ENCODE measurements at places on chromosomes 2 and 18. TPM values are rescaled to one million over a fixed set of nuclear protein-coding genes. Genes with fewer than 3 reads are reported as not detected.
A peak's percentile ranks its signal among the peaks of the same experiment; 100 is the strongest.

DNA sequence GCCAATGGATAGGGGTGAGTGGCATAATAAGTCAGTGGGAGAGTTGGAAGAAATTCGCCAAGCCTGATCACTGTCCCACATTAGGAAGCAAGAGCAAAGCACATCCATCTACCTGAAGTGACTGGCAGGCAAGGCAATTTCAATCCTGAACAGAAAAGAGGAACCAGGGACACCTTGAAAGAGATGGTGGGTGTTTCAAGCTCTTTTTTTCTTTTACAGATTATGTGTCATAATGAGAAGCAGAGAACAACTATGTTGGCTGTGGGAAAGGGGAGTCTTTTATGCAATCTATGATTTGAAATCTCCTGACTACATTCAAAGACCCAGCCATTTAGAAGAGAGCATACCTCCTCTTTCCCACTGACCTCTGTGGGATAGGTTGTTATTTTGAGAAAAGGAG lies 63.5 kb downstream of the TGIF1 start:
- DNase-seq = no peak

- no peak for DNase-seq
These were observed 56.3 kb upstream of the MAPRE3 start for GRCh38 chr2:26913999-26914658.

DNA sequence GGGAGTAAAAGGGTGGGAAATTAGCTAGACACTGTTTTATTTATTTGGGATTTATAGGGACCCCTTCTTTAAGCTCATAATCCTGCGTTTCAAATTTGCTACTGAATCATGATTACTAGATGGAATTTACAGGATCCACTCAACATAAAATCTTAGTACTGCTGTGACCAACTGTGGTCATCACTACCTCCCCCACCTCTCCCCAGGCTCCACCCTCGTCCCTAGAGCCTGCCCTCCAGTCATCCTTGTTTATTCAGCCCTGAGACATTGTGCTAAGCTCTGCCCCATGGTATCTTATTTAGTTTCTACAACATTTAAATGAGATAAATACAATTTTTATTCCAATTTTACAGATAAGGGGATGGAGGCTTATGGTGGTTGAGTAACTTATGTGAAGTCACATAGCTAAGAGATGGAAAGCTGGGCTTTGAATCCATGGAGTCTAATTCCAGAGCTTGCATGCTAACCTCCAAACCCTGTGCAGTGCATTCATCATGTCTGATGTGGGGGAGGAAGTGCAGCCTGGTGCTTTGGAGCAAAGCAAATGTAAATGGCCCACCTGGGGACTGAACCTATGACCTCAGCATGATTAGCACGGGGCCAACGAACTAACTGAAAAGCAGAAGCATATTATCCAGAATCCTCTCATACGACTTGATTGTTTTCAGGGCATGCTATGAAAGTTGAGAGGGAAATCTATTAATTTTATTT lies 502.4 kb downstream of the TMEM182 start:
- DNase-seq = no peak

DNA sequence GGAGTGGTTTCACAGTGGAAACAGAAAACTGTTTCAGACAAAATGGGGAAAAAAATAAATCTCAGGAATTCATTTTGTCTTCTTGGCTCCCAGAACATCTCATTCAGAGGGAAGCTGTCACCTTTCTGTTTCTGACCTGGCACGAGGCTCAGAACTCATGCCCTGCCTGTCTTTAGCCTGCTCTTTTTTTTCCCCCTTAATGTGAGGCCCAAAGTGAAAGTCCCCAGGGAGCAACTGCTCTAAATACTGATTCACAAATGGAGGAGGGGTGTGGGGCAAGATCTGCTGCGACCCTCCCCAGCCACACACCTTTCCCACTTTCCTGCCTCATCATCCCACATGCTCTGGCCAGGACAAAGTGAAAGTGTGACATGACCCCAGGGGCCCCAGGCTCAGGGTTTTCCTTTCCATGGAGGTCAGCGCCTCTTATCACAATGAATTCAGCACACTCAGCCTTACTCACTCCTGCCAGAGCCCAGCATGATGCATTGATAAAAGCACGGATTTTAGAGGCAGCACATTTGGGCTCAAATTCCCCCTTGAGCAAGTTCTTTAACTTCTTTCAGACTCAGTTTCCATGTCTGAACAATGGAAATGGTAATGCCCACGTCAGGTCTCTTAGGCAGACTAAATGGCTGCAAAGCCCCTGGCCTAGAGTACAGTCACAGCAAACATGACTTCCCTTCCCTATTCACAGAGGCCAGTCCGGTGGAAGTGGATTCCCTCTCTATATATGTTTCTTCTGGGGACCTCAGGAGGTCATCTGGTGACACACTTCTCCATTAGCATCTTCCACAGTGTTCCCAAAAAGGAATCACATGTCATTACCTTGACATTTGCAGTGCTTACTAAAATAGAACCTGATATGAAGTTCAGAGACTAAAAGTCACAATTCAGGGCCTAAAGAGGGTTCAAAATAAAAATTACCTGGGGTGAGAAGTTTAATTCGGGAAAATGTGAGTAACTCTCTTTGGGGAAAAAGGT lies 55.3 kb upstream of the TMEM163 start:
- DNase-seq = no peak

- DNase-seq = no peak
These were observed 294.9 kb downstream of the CELF4 start for GRCh38 chr18:37270666-37271052.

DNA sequence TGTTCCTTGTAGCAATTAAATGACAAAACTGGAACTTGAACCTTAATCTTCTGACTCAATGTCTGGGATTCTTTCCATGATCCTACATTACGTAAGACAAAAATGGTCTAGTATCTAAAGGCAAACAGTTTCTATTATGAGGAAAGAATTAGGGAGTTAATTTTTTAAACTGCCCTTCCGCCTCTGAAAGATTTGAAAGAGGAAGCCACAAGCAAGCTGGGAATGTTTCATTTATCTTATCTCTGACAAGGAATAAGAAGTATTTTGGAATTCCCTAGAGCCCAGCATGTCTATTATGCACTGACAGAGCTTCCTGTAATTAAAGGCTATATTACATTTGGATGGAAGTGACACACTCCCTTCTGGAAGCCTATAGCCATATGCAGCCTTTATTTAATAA lies 558.8 kb upstream of the CDH2 start:
- DNase-seq = peak; percentile 7

GRCh38 chr2:221553333-221553732 lies 18.8 kb downstream of the EPHA4 start:
- no peak for DNase-seq

DNA sequence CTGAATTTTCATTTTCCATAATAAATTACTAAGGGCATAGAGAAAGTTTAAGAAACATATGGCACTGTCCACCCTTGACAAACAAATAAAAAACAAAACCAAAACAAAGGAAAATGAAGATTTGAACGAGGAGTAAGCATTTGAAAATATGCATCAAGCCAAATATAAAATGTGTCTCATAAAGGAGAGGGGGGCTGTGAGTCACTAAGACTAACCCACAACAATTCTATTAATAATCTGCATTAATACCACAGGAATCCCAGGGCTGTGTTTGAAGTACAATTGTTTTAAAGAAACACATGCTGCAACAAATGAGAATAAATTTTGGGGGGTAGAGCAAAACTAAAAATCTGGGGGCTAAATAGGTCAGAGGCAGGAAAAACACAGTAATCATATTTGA lies 53.8 kb upstream of the STK17B start:
- no peak for DNase-seq

DNA sequence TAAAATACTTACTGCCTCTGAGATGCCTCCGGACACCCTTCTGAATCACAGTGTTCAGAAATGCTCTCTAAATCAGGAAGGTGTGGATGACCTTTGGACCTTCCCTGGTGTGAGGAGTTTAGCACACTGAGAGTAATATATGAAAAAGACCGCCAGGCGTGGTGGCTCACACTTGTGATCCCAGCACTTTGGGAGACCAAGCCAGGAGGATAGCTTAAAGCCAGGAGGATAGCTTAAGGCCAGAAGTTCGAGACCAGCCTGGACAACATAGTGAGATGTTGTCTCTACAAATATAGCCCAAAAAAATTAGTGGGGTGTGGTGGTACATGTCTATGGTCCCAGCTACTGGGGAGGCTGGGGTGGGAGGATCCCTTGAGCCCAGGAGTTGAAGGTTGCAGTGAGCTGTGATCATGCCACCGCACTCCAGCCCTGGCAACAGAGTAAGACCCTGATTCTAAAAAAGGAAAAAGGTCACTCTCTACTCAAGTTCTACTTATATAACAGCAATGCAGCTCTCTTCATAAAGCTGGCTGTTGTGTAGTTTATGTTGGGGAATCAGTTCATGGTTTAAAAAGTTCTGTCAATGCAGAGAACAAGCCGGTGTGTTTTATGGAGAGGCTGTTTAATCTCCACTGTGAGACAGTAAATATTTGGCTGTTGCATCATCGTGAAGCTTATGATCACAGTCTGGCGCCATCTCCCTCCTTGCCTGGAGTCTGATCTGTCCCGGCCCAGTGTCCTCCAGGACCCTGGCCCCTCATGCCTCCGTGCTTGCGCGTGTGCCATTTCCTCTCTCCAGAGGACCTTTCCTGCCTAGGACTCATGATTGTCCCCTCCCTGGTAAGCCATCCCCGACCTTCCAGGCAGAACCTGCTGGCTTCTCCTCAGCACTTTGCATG lies 184.5 kb downstream of the FAM210A start:
- DNase-seq = no peak

DNA sequence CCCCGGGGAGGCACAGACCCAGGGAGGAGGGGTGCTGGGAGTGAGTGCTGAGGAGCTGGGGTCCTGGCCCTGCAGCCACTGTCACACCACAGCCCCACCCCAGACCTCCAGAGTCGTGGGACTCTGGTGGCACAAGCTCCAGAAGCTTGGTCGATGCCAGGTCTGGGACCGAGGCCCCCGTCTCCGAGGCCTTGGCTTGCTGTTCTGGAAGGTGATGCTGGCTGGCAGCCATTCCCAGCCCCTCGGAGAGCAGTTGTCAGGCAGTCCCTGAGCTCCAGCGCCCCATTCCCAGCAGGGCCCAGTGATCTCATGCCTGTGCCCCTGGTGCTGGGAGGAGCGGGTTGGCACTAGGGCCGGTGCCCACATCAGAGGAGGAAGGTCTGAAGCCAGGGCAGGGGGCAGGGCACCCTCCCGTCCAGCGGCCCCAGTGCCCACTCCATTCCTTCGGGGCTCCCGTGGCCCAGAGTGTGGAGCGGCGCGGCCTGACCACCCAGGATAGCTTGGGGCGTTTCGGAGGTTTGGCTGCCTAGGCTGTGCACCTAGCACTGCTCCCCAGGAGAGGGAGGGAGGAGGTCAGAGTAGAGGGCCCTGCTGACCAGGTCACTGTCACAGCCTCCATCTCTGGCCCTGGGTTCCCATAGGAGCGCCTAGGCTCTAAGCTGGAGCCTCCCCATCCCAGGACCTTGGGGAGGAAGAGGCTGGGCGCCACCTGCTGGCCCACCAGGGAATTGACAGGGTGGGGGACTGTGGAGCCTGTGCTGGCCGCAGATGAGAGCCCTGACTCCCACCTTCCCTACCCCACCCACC lies 16.8 kb upstream of the ALPI start:
- no peak for DNase-seq

DNA sequence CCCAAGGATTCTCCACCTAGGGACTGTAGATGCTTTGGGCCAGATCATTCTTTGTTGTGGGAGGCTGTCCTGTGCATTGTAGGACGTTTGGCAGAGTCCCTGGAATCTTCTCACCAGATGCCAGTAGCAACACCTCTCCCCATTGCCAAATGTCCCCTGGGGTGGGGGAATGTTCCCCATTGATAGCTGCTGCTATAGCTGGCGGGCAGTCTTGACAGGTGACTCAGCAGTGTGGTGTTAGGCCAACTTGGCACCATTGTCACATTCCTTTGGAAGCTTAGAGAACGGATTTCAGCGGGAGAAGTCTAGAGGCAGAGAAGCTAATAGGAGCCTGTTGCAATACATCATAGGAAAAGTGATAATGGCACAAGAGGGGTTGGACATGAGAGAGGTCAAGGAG lies 495.7 kb upstream of the SMIM21 start:
- no peak for DNase-seq

DNA sequence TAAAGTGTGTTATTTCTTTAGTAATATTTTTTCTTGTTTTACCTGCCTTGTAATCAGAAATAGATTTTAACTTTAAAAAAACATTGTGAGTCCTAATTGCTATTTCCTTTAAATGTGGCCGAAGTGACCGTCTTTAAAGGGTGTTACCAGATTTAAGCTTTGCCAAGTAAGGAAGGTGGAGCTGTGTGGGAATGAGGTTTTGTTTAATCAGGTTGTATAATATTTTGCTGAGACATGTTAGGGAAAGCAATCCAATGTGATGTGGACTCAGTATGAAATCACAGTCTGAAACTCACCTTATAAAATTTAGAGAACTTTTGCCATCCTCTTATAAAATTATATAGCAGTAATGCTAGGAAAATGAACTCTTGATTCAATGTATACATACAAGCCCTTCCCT lies 32.9 kb upstream of the ITPRID2 start:
- no peak for DNase-seq

DNA sequence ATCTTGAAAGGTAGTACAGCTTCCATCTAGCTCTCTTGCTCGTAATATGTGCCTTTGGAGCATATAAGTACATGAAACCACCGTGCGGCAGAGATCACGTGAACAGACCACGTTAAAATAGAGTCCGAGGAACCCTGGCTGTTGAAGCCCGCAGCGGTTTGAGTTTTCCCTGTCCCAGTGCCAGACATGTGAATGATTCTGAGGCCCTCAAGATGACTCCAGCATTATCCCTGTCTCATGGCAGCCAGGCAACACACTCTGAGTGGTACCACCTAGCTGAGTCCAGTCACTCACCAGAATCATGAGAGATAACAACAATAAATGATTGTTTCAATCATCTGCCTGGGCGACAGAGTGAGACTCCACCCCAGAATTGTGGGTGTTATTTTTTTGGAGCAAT lies 21.6 kb upstream of the AAK1 start:
- DNase-seq = no peak

- DNase-seq = no peak
These were observed 91.7 kb downstream of the GCA start for GRCh38 chr2:162435676-162436075.

DNA sequence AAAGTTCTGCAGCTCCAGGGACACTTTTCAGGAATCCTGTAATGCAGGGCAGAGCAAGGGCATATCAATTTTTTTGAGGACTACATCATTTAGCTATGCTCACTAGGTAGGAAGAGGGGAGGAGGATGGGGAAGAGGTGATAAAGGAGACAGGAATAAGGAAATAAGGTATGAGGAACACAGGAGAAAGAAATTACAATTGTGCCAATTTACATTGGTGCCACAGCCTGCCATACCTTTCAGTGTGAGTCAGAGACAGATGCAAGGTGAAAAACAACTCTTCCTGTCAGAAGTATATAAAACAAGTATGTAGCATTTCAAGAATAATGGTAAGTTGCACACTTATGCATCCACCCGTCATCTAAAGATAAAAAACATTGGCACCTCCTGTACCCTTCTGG lies 5.4 kb upstream of the MRPS9 start:
- no peak for DNase-seq

TNS1 gene
- total RNA-seq = 30.4 TPM

SCYGR2 gene
- total RNA-seq = not detected
